Left ventricle myocardium superior (tissue), 1 donor: ENCODE measurements at places on chromosomes 5 and 9.

GRCh38 chr5:31770998-31771397, 132.1 kb downstream of the PDZD2 start:
- DNase-seq, result no peak

- DNase-seq, result no peak
Measured at GRCh38 chr5:172140866-172141265, 47.2 kb downstream of the STK10 start.

GRCh38 chr5:142441616-142442015, 116.8 kb upstream of the SPRY4 start:
- peak; percentile 37 for DNase-seq

GRCh38 chr5:123502120-123502519, 9.9 kb upstream of the CSNK1G3 start:
- no peak for DNase-seq

DNA sequence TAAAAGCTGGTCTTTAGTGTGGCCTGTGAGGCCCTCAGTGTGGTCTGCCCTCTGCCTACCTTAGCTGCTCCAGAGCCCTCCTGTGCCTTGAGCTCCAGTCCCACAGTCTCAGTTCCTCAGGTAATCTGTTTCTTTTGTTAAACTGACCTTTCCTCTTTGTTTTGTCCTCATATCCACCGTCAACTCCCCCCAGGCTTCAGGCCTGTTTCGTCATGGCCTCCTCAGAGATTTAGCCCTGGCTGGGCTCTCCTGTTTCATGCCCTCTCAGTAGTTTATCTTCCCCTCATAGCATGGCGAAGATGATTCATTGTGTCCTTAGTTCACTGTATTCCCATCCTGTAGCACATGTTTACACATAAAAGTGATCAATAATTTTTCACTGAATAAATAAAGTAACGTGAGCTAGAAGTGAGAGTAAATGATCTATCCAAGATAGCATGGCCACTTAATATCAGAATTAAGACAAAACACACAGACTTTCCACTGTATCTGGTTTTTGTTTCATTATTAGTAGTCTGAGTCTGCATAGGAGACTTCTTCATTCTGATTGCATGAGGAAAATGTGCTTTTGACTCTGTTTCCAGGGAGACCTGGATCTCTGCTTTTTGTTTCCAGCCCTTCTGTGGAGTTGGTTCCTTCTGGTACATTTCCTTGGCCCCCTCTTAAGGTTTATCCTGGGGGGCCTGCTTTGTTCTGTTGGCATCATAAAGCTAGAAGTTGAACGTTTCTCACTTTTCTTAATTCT, 70.5 kb downstream of the SNX24 start:
- DNase-seq, result no peak

GRCh38 chr5:5304361-5305020, 118.0 kb upstream of the ICE1 start:
- no peak for DNase-seq

DNA sequence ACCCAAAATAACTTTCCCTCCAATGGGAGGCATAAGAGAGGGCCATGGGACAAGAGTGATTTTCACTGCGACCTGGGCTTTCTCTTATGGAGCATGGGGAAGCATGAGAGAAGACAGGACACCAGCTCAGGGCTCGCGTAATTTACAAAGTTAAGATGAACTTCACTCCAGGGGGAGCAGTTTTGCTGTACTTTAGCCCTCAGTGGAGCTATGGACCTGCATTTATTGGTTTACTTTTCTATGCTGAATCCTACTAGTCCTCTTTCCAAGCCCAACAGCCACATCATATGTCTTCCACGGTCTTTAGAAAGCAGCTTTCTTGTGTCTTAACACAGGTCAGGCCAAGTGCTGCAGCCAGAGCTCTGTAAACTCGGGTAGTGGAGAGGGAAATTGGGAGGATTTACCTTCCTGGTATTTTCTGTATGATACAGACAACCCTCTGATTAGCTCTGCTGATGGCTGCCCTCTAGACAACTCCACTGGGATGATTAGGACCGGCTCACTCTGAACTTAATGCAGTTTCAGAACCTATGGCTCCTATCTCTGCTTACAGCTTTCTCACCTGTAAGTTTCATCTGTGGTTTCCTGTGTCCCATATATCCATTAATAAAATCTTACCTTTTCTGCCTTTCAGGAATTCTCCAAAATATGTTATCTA, 581.0 kb upstream of the RORB start:
- no peak for DNase-seq

DNA sequence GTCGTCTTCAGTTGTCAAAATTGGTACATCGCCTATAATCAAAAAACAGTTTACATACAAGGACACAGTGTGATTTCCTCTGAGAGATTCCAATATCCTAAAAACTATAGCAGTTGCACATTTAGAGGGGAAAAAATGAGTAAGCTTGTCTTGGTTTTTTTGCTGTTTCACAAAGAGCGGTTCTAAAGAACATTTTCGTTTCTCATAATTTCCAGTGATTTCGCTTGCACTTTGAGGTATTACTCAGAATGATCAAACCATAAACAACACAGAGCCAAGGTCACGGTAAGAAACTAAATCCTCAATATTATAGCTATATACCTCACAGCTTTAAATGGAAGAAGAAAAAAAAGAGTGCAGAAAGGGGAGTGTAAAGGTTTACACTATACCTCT, 861 bp downstream of the MTX3 start:
- no peak for DNase-seq

DNA sequence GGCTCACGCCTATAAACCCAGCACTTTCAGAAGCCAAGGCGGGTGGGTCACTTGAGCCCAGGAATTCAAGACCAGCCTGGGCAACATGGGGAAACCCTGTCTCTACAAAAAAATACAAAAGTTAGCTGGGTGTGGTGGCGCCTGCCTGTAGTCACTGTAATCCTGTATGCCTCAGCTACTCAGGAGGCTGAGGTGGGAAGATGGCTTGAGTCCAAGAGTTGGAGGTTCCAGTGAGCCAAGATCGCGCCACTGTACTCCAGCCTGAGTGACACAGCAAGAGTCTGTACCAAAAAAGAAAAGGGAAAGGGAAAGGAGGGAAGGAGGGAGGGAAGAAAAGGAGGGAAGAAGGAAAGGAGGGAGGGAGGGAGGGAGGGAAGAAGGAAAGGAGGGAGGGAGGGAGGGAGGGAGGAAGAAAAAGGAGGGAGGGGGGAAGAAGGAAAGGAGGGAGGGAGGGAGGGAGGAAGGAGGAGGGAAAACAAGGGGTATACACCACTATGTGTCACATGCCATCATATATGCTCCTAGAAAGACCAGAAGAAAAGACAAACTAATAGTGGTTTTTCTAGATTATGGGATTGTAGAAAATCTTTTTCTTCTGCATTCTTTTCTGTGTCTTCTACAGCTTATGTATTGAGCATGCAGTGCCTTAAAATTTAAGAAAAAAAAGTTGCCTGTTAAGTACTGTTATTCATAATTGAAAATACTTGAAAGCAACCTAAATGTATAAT, 240.1 kb downstream of the DENND1A start:
- no peak for DNase-seq

DNA sequence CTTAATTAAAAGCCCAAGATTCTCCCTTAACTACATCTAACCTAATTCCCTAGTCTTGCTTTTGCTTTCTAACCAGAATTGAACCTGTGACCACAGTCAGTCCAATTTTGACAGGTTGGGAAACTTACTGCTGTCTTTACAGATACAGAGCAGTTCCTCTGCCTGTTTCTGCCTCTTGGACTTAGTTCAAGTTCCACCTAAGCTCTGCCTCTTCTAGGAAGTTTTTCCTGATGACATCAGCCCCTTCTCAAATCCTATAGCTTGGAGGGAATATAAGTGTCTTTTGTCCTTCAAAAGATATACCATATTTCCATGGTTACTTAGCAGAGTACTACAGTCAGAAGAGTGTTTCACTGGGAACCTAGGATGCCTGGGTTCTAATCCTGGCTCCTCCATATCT, 31.7 kb downstream of the BRINP1 start:
- DNase-seq, result no peak

GRCh38 chr9:135329571-135330306, 149.8 kb upstream of the PPP1R26 start:
- no peak for DNase-seq

- no peak for DNase-seq
Measured at GRCh38 chr9:122100756-122101155, 7.6 kb upstream of the TTLL11 start.

- DNase-seq, result no peak
Measured at GRCh38 chr5:96721351-96721977, 59.3 kb downstream of the CAST start.

DNA sequence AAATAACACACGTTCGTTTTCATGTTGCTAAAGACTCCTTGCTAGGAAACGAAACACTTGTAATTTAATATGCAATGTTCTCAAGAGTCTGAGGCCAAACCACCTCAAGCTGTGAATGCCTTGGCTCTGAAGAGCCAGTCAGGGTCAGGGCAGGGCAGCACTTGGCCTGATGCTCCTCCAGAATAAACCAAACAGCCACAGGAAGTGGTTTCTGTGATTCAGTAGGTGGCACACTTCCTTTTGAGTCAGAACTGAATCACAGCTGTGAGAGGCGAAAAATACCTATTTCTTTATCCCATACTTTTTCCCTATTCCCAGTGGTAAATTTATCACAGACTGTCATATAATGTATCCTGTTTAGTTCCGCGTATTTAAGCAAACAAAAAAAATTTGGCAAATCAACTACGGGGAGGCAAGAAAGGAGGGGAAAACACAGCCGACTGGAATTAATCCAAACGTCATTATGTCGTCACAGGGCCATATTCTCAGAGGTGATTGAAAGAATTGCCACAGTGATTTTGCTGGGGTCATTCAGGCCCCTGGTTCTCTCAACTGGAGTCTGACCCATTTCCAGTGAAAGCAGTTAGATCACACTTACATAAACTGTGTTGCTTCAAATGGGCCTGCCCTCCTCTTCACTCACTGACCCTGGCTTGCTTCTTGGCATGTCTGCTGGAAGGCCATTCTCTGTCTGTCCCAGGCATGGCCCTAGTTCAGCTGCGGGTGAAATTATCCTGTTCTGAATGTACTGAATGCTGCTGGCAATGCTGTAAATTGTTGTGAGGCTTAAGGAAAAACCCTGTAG, 71.2 kb downstream of the ARRDC3 start:
- peak; percentile 65 for DNase-seq

- no peak for DNase-seq
Measured at GRCh38 chr5:34657988-34658387, 1.9 kb downstream of the RAI14 start.

DNA sequence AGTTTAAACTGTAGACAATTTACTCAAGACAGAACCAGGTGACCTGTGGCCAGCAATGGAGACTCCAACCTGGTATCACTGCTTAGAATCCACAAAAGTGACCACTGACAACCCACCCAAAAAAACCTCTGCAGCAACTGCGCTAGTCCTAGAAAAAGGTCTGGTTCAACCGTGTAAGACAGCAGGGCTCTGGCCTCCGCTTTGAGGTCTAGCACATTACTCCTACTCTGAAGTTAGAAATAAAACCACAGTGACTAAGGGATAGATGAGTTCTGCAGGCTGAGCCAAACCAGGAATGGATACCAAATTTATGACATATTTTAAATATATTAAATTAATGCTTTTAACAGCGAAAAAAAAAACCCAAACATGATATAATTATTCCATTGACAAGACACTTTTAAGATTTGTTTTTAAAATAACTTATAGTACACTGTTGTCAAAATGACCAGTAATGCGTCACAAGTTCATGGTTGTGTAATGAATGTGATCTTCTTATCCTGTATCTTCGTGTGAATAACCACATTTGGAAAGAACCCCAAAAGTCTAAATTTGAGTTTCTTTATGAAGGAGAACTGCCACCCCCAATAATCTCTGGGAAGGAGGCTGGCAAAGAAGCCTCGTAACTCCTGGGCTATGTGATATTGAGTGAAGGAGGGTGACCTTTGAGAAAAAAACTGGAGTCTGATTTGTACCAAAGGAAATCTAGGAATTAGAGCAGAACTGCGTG, 101.9 kb upstream of the SLC44A1 start:
- DNase-seq, result no peak

DNA sequence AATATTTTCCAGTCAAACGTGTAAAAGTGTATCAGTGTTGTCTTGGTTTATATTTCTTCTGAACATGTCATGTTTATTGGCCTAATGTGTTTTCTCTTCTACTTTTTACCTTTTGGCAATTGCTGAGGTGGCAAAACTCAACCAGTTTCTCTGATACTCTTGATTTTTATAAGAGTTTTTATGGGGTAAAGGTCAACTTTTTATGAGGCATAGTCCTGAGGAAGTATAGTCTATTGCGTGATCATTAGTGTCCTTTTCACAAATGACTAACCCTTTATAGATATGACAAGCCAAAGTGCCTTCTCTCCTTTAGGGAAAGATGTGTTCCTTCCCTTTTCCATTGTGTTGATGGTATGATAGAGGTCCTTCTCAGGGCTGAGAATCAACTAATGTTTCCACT, 32.9 kb downstream of the OCLN start:
- no peak for DNase-seq

DNA sequence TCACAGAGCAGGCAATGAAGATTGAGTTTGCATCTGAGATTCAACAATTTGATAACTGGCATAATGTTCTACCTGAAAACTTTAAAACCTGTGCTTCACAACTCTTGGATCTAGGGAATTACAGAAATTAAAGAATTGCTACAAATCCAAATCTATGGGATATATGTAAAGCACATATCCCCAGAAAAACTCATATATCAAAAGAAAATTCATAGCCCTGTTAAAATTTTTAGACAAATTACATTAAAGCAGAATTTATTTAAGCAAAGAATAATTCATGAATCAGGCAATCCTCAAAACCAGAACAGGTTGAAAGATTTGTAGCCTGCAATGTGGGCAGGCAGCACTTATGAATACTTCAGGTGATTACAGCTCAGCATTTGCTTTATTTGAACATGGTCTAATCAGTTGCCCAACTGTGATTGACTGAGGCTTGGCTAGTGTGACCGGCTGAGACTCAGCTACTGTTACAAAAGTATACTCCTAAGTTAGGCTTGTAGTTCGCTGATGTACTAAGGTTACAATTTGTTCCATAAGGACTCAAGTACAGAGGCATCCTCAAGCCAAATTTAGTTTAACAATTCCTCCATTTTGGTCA, 10.3 kb upstream of the UBTD2 start:
- no peak for DNase-seq

DNA sequence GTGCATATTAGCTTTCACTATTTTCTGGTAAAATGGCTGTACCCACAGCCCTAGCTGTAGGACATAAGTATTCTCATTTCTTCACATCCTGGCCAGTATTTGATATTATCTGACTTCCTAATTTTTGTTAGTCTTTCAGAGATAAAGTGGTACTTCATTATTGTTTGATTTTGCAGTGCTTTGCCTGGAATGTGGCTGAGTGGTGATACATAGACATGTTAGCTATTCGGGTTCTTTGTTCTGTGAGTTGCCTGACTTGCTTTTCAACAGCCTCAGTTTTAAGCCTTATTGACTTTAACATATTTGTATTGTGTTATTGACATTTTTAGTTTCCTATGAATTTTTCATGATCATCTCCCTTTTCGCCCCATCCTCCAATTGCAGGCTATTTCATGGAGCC, 161.1 kb downstream of the GABBR2 start:
- no peak for DNase-seq

DNA sequence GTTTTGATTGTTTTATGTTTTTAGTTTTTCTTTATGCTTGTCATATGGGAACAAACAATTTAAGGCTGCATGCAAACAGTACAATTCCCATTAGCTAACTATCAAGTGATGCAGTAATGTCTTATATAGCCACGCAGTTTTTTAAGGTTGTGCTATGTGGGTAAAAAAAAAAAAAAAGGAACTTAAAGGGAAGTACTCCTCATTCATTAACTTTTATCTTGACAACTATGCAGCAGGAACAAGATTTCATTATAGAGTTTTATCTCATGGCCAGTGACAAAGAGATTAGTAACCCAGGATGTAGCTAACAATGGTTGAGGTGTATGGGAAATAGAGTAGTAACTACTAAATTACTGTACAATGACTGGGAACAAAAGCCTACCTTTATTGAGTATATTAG, 1008.2 kb upstream of the CDH9 start:
- no peak for DNase-seq

- no peak for DNase-seq
Measured at GRCh38 chr5:88542786-88543185, 274.1 kb upstream of the TMEM161B start.
